ENCODE measurements at places on chromosomes 2 and 18.

DNA sequence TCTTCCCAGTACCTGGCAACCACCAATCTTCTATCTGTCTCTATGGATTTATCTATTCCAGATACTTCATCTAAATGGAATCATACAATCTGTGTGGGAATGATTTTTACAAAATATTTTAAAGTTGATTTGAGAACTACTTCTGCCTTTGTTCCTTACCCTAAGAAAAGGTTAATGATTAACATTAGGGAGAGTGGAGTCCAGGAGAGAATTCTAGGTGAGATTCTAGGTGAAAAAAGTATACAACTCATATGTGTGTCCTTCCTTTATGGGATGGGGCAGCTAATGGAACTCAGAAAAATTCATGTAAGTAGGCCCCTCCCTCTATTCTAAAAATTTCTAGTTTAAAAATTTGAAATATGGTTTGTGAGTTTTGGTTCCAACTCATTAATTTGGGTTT, 35.9 kb upstream of the WDSUB1 start:
- no peak for DNase-seq

DNA sequence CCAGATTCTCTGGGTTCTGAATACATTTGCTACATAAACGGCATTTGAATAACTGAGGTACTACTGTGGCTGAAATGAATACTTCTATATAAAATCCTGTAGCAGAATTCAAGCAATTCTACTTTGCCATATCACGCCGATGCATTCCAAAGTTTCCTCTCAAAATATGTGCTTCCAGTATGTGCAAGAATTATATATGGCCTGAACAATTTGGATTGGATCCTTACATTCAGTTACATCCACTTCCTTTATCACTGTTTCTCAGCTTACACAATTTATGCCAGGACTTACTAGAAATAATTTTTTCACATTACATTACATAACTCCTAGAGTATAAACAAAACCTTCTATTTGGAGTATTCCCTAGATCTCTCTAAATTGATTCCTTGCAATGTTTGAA, 46.3 kb upstream of the STAT4 start:
- DNase-seq, result no peak

- DNase-seq, result no peak
Observed at GRCh38 chr2:176826984-176827668, 385.5 kb upstream of the HNRNPA3 start.

- no peak for DNase-seq
Observed at GRCh38 chr18:30245766-30246455, 796.6 kb downstream of the DSC3 start.

GRCh38 chr18:37306432-37306831, 259.2 kb downstream of the CELF4 start:
- no peak for DNase-seq

DNA sequence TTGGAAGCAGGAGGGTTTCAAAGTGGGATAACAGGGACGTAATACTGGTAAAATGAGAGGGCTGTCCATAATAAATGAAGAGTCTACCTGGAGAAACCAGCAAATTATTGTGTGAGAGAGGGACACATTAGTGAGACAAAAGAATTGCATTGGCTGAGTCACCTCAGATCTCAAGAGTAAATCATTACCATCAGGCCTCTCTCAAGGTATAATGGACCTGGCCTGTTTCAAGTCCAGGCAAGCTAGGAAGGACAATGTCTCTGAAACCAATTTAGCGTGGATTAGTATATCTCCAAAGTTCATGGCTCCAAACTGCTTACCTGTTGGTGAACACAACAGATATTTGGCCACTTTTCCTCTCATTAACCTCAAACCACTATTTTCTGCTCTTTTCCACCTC, 471.4 kb downstream of the CMPK2 start:
- no peak for DNase-seq

- DNase-seq, result no peak
Observed at GRCh38 chr2:48841126-48841525, 85.6 kb upstream of the LHCGR start.
